Choroid plexus epithelial cell (primary cell): ENCODE measurements at places on chromosomes 4 and X.

- DNase-seq = no peak
These were observed 22.2 kb downstream of the PSAPL1 start for GRCh38 chr4:7412554-7412912.

DNA sequence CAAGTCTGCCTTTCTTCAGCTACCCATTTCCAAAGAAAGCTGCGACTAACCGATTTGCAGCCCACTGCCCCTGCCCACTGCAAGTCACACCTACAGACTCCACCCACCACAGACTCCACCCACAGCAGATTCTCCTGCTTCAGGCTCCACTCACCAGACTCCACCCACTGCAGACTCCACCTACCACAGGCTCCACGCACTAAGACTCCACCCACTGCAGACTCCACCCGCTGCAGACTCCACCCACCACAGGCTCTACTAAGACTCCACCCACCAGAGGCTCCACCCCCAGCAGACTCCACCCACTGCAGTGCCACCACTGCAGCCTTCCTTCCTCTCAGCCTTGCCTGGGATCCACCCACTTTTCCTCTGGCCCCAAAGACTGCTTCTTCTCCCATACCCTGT lies 41.3 kb downstream of the ABLIM2 start:
- DNase-seq = peak; percentile 34

- DNase-seq = peak; percentile 51
These were observed 60.9 kb upstream of the ENPEP start for GRCh38 chr4:110415041-110415440.

DNA sequence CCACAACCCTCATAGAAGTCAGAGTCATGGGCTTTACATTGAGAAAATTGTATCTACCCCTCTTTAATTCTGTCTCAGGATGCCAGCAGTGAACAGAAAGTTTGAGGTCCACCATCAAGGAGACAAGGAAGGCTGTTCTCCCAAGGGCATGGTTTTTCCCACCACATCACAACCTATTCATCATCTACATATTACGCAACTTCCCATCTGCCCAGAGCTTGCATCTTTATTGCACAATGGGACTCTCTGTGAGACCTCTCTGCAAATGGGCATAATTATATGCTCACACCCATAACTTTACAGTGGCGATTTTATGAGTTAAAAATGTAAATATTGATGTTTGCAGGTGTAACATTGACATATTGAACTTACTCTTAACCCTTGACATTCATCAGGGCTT lies 38.9 kb downstream of the PAGE2 start:
- DNase-seq = peak; percentile 26

DNA sequence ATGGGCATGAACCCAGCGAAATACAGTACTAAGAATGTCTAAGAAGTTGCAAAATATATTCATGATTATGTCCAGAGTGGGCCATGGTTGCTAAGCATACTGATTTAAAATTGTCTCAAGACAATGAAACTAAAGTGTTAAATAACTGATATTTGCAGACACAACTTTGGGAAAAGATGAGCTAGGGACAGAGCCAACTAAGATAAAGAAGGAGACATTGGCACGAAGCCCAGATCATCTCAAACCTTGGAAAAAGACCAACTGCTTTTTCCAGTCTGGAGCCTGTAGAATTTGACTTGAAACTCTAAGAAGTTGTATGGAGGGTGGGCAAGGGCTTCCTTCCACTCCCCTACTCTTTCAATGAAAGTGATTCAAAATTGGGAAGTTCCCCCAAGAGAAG lies 108.5 kb upstream of the GLRA2 start:
- DNase-seq = peak; percentile 3

DNA sequence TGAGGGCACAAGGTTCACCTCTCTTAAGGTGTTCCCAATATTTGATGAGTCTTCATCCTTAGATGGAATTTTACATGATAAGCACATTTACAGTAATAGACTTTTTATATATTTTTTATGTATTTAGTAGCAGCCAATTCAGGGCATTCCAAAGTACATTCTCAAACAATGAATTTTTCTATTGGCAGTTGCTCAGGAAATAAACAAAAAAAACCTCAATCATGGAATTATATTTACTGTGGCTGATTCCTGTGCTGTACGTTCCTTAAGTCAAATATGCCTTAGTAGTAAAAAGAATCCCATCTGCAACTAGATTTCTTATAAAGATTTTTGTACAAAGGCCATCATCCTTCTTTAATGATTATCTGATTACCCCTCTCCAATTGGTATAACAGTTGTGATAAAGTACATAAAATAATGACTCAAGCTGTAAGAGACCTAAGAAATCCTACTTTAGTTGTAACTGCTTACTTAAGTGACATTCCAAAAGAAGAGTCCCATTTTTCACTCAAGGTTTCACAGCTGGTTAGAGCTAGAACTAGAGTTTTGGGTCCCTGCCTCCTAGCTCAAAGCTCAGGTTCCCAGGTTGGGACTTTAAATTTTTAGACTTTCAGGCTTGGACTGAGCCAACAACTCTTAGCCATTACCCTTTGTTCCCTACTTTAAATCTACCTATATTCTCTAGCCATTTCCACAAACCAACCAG lies 152.7 kb downstream of the FHIP1A start:
- DNase-seq = no peak

DNA sequence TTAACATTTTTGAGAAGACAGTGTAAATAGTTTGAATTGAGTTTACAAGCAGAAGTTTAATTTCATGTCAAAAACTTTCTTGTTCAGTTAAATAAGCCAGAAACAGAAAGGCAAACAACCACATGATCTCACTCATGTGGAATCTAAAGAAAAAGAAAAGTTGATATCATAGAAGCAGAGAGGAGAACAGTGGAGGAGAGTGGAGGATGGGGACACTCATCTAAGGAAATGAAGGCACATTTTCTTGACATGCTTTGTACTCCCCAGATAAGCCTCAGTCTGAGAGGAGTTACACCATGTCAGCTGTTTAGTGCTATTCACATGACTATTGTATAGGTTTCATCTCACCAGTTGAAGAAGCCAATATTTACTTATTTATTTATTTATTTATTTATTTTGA lies 13.5 kb downstream of the SNCA start:
- peak; percentile 63 for DNase-seq
